ENCODE measurements at places on chromosomes 7 and 10.

DNA sequence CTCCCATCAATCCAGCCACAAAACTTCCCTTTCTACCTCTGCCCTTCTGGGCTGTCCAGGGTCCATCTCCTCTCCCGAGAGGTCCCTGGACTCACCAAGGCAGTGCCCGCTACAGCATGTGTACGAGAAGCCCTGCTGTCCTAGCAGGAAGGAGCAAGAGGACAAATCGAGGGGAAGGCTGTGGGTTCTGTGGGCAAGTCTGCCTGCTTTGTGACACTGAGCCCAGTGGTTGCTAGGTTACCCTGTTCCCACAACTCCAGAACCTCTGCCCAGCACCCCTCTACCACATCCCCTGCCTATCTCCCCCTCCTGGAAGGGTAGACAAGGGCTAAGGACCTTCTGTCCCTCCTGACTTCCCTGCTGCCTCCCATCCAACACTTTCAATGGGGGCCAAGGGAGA lies at the start of gene TBATA:
TBATA (minus strand) TSS at position 188 of the 400 bp plus-strand sequence. CDS start 1,998 bp downstream, outside the sequence.
- no peak for DNase-seq

DNA sequence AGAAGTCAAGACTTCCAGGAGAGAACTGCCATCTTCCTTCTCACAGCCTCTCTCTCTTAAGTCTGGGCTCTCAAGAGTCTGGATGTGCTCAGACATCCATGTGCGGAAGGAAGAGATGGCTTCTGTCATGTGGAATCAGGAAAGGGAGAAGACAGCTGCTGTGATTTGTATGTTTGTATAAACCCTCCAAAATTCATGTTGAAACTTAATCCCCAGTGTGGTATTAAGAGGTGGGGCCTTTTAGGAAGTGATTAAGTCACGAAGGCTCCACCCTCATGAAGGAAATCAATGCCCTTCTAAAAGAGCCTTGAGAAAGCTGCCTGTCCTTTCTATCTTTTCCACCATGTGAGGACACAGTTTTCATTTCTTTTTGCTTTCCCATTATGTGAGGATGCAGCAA lies 73.9 kb upstream of the PTN start:
- no peak for DNase-seq

DNA sequence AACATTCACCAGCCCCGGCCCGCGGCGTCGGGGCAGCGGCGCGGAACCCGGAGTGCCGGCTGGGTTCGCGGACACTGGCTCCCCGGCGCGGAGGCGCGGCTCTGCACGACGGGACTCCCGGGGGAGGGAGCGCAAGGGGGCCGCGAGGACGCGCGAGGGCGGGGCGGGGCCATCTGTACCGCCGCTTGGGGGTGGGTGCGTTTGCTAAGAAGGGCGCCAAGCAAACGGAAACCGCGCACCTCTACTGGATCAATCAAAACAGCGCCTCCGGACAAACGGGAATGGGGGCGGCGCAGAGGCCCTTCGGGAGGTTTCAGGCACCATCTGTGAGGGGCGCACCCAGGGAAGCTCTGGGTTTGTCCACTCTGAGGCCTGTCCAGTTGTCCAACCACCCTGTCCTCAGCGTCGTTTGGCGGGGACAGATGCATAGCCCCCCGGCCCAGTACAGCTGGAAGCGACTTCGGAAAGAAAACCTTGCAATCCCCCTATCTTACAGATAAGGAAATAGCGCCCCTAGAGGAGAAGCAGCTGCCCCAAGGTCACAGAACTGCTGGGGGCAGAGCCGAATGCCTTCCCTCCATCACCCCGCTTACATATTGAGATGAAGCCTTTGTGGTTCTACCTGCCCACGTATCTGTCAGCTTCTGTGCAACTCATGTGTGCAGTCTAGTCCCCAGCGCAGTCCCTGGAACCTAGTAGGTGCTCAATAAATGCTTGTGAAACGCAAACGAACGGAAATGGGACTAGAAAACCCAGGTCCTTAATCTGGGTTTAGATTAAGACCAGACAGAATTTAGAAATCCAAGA lies 10.7 kb upstream of the SLIT1 start:
- peak; percentile 28 for DNase-seq

DNA sequence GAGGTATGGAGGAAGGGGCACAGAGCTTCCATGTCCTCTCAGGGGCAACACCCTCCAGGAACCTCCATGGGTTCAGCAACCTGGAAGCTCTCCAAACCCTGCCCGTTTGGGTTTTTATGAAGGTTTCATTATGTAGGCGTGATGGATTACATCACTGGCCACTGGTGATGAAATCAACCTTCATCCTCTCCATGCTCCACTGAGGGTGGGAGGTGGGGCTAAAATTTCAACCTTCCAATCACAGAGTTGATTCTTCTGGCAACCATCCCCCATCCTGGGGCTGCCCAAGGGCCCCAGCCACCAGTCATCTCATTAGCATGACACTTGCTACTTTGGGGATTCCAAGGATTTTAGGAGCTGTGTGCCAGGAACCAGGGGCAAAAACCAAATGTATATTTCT lies 90.1 kb downstream of the TEX36 start:
- no peak for DNase-seq

GRCh38 chr10:132977807-132978206 lies 35.4 kb upstream of the CFAP46 start:
- DNase-seq, result no peak

DNA sequence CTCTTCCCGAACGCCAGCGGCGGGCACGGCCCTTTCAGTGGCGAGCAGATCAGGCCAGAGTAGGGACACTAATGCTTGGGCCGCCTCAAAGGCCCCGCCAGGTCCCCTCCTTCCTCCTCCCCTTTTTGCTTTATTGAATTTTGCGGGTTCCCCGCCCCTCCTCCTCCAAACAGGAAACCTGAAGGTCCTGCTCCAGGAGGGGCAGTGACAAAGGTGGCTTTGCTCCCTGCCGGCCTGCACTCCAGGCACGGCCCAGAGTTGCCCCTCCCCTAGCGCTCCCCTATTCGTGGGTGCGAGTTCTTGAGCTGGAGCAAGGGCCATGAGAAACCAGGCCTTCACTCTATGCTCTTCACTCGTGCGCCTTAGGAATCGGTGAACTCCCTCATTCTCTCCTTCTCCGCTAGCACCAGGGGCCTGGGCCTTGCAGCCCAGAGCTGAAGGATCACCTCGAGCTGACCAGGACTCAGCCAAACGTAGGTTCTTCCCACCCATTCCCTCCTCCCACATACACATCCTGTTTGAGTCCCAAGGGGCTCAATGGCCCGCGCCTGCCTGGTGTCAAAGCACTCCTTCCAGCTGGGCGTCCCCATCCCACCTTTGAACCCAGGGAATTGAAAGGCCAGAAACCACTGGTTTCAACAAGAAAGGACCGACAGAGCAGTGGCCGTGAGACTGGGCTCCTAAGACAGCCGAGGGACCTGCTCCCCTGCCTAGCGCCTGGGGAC lies 619 bp upstream of the HOXA6 start:
- DNase-seq, result no peak

All from activated CD8-positive, alpha-beta memory T cell treated with anti-CD3 and anti-CD28 coated beads for 1 hour (primary cell).